ENCODE measurements at places on chromosomes 2 and 18. TPM values are rescaled to one million over a fixed set of nuclear protein-coding genes. Genes with fewer than 3 reads are reported as not detected.

Gene CCDC85A
- 0.15 TPM for total RNA-seq

Gene NEB
- total RNA-seq = 1.2 TPM

Gene SERPINB4
- 0.35 TPM for total RNA-seq

Gene TRIM43
- total RNA-seq = not detected

Gene CRYBA2
- total RNA-seq = not detected

Gene DNAJC27
- total RNA-seq = 3.1 TPM

Gene DSG1
- not detected for total RNA-seq

- DNase-seq = no peak
These were observed 371.9 kb downstream of the NBAS start for GRCh38 chr2:15189216-15189615.

GRCh38 chr2:159192371-159192918, 94.1 kb downstream of the WDSUB1 start:
- no peak for DNase-seq

DNA sequence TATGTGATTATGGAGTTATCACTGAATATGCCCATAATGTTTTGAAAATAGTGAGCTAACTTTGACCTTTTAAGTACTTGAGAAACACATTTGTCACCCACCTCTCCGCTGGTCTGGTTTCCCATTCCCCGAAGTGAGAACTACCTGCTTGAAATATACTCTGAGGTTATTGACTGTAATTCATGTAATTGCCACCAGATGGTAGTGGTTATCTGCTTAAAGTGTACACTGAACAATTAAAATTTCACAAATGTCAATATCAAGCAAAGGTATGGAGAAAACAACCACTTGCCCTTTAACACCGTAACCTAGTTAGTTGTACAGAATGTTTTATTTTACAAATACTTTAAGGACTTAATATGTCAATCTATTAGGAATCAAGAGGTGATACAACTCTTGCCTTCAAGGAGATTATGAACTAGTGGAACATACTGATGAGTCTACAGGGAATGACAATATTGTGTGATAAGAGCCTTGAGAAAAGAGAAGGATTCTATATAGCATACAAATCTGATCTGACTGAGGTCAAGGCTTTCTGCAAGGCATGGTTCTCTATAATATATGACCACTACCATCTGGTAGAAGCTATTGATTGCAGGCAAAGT, 316.8 kb upstream of the KCNH7 start:
- DNase-seq = peak; percentile 58

GRCh38 chr2:61679096-61679495, 140.9 kb upstream of the XPO1 start:
- no peak for DNase-seq

- peak; percentile 42 for DNase-seq
These were observed 254.6 kb downstream of the SH3BP4 start for GRCh38 chr2:235206399-235206798.

- DNase-seq = peak; percentile 36
These were observed 145.7 kb downstream of the ZEB2 start for GRCh38 chr2:144374163-144374661.

DNA sequence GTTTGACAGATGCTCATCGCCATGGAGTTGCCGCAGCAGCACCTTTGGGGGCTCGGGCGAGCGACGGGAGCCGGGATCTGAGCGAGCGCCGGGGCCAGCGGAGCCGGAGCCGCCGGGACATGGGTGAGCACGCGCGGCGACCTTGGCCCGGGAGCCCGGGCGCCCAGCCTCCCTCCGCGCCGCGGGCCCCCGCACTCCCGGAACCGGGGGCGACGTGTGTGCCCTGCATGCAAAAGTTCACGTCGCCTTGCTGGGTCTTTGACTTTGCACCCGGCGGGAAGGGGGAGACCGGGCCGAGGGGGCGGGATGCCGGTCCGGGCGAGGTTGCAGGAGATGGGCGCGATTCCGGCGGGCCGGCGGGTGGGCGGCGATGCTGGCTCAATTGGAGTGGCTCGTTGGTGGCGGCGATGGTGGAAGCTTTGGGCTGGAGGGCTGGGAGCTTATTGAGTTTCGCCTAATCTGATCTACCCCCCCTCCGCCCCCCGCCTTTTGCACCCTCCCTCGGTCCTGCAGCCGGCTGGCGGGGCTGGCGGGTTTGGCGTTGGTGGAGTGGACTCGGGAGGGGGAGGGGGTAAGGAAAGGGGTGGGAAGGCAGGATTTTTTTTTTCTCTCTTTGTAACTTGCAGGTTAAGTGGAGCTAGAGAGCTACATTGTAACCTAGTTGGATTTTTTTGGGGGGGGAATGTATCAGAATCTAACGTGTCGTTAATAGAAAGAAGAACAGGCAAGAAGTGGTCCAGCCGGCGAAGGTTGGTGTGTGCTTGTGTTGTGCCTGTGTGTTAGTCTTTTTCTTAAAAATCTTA, at the start of gene SETBP1:
Gene SETBP1, plus strand, starts transcription at position 616 of the 803 bp plus-strand sequence. CDS start 20,459 bp downstream, outside the sequence.
- DNase-seq = peak; percentile 83

GRCh38 chr2:224319750-224320149, 82.2 kb downstream of the FAM124B start:
- DNase-seq = no peak

- DNase-seq = no peak
These were observed 105.8 kb upstream of the MEIS1 start for GRCh38 chr2:66329081-66329605.

DNA sequence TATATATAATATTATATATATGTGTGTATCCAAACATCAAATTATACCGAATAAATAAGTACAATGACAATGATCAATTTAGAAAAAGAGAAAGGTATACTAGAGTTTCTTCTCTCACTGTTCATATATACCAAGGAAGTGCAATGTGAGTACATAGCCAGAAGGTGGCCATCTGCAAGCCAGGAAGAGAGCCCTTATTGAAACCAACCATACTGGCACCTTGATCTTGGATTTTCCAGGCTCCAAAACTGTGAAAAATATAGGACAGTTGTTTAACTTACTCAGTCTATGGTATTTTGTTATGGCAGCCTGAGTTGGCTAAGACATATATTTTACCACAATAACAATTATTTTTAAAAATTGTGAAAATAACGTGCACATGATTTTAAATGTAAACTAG, 1490.2 kb upstream of the SLC39A10 start:
- peak; percentile 35 for DNase-seq

GRCh38 chr2:77387324-77387723, 134.9 kb downstream of the LRRTM4 start:
- DNase-seq = no peak

- DNase-seq = peak; percentile 93
These were observed 260.8 kb downstream of the TGIF1 start for GRCh38 chr18:3710712-3711301.

DNA sequence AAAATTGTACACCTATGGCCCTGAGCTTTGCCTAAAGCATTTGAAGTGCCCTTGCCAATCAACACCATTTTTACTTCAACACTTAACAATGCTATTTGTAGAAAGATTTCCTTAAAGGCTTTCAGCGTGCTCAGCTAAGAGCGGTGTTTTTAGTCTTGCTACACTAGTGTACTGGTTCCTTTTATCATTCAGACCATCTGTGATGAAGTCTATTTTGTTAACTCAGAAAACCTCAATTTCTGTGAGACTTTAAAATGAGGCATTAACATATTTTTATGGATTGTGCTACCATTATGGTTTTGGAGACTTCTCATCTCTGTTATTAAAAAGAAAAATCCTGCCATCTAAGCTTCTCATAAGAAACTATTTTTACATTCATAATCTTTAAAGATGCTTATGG, 46.6 kb upstream of the EHBP1 start:
- no peak for DNase-seq
